ENCODE measurements at places on chromosomes 2 and 18.

DNA sequence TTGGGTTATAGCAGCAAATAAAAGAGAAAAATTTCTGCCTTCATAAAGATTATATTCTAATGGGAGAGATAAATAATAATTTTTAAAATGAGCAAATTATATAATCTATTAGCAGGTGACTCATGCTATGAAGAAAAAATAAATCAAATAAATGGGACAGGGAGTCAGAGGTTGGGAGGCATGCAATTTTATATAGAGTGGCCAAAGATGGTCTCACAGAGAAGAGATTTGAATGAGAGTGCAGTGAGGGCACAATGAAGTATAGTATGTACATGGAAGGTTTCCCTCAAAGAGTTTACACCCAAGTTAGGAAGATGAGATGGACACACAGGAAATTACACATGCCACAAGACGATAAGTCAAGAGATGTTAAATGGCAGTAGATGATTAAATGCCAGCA, 369.4 kb downstream of the TXNL1 start:
- DNase-seq, result no peak

- no peak for DNase-seq
Measured at GRCh38 chr2:58633613-58634365, 392.7 kb upstream of the FANCL start.

DNA sequence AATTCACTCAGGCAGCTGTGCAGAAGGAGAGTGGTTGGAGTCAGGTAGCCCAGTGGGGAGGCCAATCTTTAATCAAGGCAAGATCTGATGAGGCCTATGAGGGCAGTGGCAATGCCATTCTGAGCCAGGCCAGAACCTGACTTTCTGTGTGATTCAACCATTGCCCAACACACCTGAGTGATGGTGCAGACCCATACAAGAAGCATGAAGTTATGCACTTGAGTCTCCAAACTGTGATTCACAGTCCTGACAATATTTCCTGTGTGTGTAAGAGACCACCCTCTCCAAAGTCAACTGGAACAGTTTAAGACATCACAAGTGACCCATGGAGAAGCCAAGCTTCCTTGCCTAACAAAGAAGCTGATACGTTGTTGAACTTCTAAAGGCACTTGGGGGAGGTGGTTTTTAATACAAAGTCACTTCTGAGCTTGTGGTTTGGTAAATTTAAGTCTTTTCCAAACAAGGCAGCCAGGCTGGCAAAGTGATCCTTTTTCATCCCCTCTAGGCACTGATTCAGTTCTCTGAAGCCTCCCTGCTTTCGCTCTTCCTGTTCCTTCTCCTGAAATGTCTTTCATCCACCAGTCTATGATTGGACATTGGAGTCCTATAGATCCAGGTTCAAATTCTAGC, 49.0 kb downstream of the VSNL1 start:
- DNase-seq, result no peak

DNA sequence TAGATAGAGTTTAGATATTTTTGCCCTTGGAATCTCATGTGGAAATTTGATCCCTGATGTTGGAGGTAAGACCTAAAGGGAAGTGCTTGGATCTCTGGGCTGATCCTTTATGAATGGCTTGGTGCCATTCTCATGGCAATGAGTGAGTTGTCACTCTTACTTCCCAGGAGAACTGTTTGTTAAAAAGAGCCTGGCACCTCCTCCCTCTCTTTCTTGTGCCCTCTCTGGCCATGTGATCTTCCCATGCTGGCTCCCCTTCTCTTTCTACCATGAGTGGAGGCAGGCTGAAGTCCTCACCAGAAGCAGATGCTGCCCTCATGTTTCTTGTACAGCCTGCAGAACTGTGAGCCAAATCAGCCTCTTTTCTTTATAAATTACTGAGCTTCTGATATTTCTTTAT, 276.9 kb downstream of the ZNF804A start:
- DNase-seq, result no peak

DNA sequence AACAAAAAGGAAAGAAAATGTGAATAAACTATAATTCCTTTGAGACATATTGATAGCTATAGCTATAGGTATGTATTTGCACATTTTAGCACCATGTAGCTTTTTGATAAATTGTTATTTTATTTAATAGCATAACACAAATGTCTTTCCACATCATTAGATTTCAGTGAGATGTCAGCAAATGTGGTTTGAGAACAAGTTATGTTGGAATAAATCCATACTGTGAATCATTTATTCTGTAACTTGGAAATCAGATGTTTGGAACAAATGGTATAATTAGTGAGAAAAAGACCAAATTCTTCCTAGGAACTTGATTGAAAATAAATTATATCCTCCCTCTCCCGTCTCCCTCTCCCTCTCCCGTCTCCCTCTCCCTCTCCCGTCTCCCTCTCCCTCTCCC, 62.8 kb downstream of the NABP1 start:
- no peak for DNase-seq

DNA sequence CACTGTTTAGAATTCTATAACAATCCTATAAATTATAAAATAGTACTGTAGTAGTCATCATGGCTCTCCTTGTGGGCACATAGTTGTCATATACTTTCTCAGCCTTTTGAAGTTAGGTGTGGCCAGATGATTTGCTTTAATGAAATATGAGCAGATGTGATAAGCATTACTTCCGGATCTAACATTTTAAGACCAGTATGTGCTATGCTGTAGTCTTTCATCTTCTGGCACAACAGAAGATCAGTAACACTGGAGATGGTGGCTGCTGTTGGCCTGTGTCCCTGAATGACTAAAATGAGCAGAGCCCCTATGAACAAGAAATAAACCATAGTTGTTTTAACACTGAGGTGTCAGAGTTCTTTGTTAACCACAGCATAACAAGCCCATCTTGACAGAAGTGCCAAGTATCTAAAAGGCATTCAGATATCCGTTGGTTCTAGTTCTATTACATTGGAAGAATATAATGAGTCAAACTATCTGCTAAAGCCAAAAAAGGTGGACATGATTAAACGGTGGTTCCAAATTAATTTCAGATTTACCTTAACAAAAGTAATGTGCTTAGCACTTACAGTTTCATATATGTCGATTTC, 6.3 kb downstream of the MEX3C start:
- DNase-seq, result no peak

GRCh38 chr2:222862106-222862908, 1.5 kb downstream of the ACSL3 start:
- DNase-seq, result no peak

GRCh38 chr18:34847408-34847807, 137.3 kb downstream of the DTNA start:
- DNase-seq, result no peak

DNA sequence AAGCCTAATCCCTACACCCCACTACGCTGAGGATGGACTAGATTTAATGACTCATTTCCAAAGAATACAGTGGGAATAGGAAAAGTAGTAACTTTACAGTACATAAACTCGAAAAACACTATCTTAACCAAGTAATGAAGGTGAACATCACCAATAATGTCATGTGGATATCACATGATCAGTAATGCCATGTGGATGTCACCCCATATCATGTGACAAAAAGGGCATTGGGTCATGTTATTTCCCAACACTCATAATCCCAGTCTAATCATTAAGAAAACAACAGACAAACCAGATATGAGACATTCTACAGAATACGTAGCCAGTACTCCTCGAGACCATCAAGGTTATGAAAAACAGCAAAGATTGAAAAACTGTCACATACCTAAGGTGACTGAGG, 667.3 kb upstream of the CRIM1 start:
- DNase-seq, result no peak

- DNase-seq, result no peak
Measured at GRCh38 chr2:58921676-58922075, 680.6 kb upstream of the FANCL start.

DNA sequence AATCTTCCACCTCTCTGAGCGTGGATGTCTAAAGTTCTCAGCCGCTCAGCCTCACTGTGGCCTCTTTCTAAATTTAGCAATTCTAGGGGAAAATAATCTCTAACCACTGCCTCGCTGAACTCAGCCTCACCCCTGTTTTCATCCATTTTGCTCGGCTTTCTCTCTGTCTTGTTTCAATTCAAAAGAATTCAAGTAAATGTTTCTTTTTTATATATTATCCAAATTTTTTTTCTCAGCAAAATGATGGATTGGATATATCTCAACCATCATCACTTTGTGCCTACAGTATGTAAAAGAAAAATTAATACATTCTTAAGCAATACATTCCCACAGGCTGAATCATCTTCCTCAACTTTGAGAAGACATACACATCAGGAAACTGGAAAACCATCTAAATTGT, 24.0 kb upstream of the GALNT5 start:
- no peak for DNase-seq

- DNase-seq, result no peak
Measured at GRCh38 chr2:202005272-202005887, 28.3 kb upstream of the FZD7 start.

DNA sequence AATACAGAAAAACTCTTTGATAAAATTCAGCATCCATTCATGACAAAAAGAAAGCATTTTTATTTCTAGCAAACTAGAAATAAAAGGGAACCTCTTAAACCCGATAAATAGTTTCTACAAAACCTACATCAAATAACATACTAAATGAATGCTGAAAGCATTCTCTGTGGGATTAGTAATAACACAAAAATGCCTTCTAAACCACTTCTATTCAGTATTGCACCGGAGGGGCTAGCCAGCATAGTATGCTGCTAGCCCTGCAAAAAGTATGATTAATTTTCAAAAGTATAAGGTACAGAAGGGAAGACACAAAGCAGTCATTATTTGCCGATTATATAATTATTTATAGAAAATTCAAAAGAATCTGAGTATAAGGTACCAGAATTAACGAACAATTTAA, 145.2 kb downstream of the DTNB start:
- DNase-seq, result no peak
